ENCODE measurements at places on chromosomes 7 and 10.

DNA sequence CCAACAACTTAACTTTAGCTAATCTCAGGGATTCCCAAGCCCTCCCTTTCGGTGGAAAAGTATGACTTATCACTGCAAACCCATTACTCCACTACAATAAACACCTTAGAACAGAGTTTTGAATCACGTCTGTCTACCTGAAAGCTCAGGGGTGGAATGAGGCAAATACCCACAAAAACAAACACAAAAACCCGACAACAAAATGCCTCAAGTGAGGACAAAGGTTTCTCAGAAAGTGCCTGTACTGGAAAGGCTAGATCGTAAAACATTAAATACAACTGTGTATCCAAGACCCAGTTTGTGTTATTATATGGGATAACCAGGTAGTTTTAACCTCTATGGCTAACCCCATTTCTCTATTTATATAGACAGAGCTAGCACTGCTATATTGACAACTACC, 26.0 kb downstream of the MKRN1 start:
- no peak for DNase-seq

GRCh38 chr10:124003871-124004662, 89.3 kb downstream of the CHST15 start:
- no peak for DNase-seq

DNA sequence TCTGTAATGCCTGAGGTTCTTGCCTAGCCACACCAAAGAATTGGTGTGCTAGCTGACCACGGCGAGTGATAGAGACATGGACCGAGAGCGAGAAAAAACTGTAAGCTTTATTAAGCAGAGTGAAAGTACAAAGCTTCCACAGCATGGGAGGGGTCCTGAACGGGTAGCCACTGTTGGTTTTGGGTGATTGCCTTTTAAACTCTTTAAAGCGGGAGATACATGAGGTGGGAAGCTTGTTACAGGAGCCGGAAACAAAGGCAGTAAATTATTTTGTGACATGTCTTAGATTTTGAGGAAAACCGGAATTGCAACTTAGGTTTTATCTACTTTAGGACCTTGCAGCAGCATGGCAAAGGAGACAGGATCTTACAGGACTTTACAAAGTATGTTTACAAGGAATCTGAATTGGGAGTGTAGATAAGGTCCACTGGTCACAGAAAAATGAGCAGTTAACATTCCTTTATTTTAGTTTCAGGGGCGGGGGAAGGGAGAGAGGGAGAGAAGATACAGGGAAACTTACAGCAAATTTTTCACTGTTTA, 252.7 kb upstream of the MBL2 start:
- no peak for DNase-seq

DNA sequence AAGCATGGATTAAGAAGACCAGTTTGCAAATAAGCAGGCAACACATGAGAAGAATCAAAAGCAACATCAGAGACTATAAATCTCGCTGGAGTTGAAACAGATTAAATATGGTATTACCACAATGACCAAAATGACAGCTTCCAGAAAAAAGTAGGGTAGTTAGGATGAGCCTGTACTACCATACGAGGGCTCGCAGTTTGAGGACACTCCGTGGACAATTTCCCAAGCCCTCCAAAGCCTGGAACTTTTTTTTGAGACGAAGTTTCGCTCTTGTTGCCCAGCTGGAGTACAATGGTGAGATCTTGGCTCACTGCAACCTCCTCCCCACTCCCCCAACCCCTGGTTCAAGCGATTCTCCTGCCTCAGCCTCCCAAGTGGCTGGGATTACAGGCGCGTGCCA, 1.0 kb downstream of the LRRC17 start:
- no peak for DNase-seq

DNA sequence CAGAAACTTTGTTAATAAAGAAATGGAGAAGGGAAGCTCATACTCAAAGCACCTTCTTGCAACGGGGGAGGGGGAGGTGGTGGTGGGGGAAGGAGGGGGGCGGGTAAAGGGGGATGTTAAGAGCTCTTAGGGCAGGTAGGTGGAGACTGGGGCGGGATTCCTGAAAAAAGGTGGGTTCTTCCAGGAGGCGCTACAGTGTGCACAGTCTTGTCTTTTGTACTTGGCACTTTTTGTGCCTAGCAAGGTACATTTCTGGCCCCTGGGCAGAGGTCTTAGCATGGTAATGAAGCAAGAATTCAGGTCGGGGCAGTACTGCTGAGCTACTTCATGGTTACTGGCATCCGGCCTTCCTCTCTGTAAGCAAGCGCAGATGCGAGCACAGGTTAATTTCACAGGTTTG, 15.2 kb upstream of the LAMB4 start:
- DNase-seq: no peak

DNA sequence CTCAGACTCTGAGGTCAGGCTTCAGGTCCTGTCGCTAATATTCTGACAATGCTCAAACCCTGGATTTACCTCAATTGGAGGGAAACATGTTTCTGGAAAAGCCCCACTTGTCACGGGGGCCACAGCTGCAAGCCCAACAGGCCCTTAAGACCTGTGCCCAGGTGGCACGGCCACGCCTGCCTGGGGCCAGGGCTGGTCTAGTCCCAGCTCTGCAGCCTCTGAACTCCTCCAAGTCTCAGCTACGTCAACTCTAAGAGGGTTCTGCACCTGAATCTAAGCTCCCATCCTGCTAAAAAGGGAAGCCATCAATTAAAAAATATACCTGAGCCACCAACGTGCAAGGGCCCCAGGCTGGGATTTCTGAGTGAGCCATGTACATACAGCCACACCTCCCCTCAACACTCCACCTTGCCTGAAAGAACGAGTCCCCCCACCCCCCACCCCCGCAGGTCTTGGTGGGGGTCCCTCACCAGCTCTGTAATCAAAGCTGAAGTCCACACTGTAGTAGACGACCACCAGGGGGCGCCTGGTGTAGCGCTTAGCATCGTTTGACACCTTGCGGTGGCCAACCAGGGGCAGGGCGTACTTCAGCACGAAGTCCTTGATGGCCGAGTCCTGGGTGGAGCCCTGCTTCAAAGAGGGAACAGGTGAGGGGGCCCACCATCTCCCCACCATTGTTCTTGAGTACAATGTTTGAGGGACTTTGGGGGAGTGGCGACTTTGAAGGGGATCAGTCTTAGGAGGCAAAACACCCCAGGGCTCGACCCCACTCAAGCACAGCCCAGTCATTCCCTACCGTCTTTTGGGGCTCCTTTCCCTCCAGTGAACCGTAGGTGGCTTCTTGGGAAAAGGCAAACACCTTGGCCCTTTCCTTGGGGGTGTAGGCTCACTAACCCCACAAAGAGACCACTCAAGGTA, 22.6 kb downstream of the PDIA4 start:
- DNase-seq: peak; percentile 88

- no peak for DNase-seq
Observed at GRCh38 chr7:130907439-130907838, 173.4 kb upstream of the KLF14 start.

DNA sequence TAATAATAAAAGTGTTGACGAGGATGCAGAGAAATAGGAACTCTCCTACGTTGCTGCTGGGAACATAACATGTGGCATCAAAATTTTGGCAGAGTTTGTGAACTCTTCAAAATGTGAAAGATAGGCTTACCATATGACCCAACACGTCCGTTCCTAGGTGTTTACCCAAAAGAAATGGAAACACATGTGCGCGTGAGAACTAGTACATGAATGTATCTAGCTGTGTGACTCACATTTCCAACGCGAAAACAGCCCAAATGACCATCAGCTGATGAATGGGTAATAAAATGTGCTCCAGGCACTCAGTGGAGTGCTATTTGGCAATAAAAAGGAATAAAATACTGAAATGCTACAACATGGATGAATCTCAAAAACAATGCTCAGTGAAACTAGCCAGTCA, 10.4 kb upstream of the ELFN1 start:
- no peak for DNase-seq

- no peak for DNase-seq
Observed at GRCh38 chr7:37782166-37782565, 66.2 kb upstream of the NME8 start.

DNA sequence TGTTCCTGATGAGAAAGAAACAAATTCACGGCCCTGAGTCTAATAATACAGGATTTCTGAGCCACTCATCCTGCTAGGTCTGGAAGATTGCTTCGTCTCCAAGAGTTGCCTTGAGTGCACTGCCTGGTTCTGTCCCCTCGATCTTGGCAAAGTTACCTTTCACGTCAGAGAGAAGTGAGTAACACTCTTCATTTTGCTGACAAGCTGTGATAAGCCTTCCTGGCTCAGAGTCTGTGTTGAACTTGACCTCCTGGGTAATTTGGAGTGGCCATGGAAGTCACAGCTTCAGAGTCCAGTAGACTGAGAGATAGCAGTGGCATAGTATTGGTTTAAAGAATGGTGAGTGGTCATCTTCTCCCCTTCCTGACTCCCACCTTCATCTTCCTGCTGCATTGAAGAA, 64.7 kb upstream of the LRGUK start:
- DNase-seq: no peak

- no peak for DNase-seq
Observed at GRCh38 chr7:39664585-39664984, 41.2 kb downstream of the RALA start.

DNA sequence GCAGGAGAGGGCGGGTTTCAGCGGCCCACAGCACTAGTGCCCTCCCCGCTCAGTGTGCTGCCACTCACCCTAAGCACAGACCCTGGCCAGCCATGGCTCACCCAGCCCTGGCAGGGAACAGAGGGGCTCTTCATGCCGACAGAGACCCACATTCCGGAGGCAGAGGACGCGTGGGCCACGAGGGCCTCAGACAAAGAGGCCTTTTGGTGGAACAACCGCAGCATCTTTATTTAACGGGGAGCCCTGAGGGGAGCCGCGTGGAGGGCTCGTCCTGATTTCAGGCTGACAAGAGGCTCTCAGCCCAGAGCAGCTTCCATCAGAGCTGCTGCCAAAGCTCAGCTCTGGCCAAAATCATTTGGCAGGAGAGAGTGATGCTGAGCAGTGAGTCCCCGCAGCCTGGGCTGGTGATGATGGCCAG, 127.8 kb downstream of the SH3PXD2A start:
- DNase-seq: no peak

- DNase-seq: no peak
Observed at GRCh38 chr7:1809601-1810258, 139.7 kb downstream of the ELFN1 start.

DNA sequence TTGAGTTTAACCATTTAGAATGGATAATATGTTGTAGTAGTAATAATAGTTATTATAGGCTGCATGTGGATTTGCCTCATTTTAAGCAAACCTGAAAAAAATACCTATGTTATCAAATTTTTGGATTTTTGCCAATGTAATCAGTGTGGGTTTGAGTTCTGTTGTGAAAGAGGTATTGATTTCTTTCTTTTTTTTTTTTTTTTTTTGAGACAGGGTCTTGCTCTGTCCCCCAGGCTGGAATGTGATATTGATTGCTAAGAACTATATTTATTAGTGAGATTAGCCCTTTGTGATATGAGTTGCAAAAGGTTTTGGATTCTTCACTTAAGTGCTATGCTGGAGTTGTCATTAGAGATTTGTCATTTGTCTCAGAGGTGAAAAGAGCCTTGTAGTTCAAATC, 124.4 kb downstream of the ST7 start:
- DNase-seq: no peak

GRCh38 chr7:2908103-2908683, 64.1 kb upstream of the GNA12 start:
- no peak for DNase-seq

GRCh38 chr7:25669961-25670841, 441.9 kb upstream of the NPVF start:
- no peak for DNase-seq

GRCh38 chr7:96530786-96531185, 178.9 kb downstream of the SEM1 start:
- DNase-seq: no peak

Data from activated CD4-positive, alpha-beta T cell treated with anti-CD3 and anti-CD28 coated beads for 48 hours (primary cell).